ENCODE measurements at places on chromosomes 2 and 18.

DNA sequence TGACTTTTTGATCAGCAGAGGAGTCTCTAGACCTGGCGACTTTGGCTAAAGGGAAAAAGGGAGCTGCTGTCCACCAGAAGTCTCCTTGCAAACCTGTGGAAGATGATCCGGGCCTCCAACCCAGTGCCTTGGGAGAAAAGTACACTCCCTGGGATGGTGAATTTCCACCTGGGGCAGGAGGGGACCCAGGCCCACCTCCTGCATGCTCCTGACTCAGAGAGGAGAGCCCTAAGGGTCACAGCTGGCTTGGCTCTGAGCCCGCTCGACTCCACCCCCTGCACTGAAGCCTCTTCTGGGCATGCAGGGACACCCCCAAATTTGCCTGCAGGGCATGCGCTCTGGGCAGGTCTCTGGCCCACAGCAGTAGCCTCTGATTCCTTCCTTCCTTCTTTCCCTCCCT, 66.5 kb downstream of the PDCL3 start:
- no peak for DNase-seq

- DNase-seq: no peak
Observed at GRCh38 chr2:18404708-18405107, 155.7 kb downstream of the RDH14 start.

- no peak for DNase-seq
Observed at GRCh38 chr2:25367296-25367695, 25.6 kb upstream of the DNMT3A start.

DNA sequence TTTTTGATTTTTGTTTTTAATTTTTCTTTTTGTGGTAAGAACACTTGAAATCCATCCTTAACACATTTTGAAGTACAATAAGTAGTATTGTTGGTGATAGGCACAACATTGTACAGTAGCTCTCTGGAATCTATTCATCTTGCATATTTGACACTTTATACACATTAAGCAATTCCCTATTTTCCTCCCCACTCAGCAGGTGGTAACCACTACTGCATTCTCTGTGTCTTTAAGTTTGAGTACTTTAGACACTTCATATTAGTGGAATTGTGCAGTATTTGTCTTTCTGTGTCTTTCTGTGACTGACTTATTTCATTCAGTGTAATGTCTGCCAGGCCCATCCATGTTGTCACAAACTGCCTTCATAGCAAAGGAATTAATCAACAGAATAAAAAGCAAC, 471.7 kb upstream of the CDH20 start:
- no peak for DNase-seq

DNA sequence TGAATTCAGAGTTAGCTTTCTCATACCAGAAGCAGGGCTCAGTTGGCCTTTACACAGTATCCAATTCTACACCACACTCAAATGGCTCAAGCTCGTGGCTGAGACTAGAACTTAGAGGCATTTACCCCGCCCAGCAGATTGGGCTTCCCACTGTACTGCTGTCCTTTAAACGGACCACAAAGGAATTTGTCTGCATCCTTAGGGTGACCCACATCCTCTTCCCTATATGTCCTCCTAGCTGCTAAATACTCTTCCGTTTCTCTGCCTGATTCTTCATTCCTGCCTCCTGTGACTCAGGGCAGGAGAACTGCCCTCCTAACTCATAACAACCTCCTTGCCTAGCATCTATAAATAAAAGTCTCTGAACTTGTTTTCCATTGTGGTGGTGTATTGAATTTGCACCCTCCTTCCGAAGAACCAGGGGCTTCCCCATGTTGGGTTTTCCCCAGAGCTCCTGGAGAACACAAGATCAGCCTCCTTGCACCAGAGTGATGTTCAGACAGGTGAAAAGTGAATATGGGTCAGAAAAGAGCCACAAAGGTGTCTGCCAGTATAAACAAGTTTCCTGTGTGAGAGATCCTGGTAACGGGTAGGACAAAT, 32.0 kb upstream of the MC4R start:
- no peak for DNase-seq

Measured in activated naive CD4-positive, alpha-beta T cell (primary cell).